CD4-positive, CD25-positive, alpha-beta regulatory T cell (primary cell): ENCODE measurements at places on chromosomes 7 and 10.

DNA sequence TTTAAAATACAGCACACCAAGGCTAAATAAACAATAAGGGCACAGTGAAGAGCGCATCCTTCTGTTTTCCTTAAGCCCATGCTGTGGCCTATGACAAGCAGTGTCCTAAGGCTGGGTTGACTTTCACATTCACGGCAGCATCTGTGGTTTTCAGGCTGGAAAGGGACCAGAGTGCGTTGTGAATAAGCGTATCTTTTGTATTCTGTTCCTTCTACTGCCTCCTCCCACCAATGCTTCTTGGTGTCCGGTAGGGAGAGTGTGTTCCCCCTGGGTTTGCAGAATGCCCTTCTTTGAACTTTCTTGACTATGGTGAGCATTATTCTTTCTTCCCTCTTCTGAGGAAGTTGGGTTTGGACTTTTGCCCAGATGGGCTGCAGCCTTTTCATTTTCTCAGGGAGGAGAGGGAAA is 73.6 kb downstream of the ABCA13 start:
- H3K4me1 ChIP-seq: no peaks in the 10 kb centered on the region
- no peak overlapping the region for H3K27ac ChIP-seq
- no peaks in the 10 kb centered on the region for H3K27me3 ChIP-seq
- no peak for DNase-seq
- H3K4me3 ChIP-seq: no peak overlapping the region

DNA sequence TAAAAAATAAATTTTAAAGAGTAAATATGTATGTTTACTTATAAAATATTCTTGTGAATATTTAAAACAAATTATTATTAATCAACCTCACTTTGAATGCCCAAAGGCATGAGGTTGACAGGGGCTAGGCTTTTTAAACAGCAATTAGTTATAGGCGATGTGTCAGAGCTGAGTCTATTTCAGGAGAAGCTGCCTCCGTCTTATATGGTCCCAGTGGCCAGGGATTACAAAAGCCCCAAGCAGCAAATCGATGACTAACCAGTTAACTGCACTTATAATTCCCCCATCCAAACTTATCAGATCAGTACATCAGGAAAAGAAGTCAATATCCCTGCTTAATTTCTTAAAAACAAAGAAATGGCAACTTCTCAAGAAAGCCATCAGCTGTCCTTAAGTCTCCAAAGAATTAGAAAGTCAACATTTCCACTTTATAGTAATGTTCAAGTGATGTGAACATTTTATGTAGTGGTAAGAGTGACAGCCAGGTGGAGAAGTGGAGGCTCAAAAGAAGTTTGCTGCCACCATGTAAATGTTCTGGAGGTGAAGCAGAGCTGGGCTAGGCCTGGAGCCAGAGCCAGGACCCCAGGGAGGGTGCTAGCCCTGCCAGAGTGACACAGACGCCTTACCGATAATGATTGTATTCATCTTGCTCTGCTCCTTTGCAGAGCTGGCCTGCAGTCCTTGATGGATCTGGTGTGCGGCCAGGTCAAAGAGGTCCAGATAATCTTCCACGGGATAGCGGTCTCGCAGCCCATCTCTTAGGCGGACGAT is 51.5 kb downstream of the CHST15 start:
- no peak overlapping the region for H3K27ac ChIP-seq
- H3K36me3 ChIP-seq: no peaks in the 10 kb centered on the region
- no peak overlapping the region for H3K4me3 ChIP-seq
- H3K4me1 ChIP-seq: no peaks in the 10 kb centered on the region
- DNase-seq: no peak

- H3K4me1 ChIP-seq: no peaks in the 10 kb centered on the region
- no peaks in the 10 kb centered on the region for H3K27me3 ChIP-seq
- no peak overlapping the region for H3K27ac ChIP-seq
Observed at GRCh38 chr7:135270577-135271254, 37.1 kb downstream of the STRA8 start.

- H3K4me3 ChIP-seq: no peak overlapping the region
- no peaks in the 10 kb centered on the region for H3K4me1 ChIP-seq
- H3K27me3 ChIP-seq: no peaks in the 10 kb centered on the region
- DNase-seq: peak; percentile 76
Observed at GRCh38 chr10:123043409-123043925, 34.7 kb downstream of the ACADSB start.

DNA sequence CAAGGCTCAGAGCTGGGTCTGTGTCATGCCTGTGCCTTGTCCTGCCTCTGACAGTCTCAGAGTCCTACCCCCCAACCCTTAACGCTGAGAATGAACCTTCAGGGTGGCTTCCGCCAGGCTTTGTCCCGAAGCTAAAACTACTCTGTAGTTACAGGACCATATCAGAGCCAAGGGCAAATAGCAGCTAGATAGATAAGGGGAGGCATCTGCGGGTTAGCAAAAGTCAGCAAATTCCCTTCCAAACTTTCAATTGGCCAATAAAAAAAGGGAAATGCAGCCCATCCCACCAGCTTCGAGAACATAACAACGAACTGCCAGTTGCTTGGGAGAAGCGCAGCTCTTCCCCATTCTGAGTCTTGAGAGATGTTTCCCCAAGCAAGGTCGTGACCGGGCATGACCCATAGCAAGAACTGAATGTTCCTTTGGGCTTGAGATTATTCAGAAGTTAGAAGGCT is 17.7 kb downstream of the CCL24 start:
- no peaks in the 10 kb centered on the region for H3K36me3 ChIP-seq
- H3K4me3 ChIP-seq: no peak overlapping the region
- no peaks in the 10 kb centered on the region for H3K4me1 ChIP-seq
- no peaks in the 10 kb centered on the region for H3K27me3 ChIP-seq
- no peak for DNase-seq

DNA sequence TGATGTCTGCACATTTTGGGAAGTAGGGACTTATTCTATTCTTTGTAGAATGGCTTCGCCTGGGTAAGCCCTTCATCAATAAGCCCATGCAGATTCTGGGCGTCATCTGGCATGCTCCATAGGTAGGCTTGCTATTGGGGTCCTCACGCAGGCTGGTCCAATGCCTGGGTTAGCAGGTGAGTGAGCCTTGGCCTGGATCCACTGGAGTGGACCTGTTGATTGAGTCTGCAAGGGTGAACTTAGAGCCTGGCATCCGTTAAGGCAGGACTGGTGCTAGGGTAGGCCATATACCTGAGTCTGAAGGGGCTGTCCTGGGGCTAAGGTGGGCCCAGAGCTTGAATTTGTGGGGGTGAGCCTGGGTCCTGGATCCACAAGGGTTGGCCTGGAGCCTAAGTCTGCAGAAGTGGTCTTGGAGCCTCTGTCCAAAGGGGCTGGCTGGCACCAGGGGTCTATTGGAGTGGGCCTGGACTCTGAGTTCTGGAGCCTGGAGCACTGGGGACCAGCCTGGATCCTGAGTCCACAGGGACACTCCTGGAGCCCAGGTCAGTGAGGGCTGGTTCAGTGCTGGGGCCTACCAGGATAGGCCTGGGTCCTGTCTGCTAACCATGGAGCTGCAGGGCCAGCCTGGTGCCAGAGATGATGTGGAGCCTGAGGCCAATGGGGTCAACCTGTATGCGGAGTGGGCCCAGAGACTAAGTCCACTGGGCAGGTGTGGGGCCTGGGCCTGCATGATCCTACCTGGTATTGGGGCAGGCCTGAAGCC is 297.7 kb downstream of the PTPRN2 start:
- no peaks in the 10 kb centered on the region for H3K4me1 ChIP-seq
- H3K27ac ChIP-seq: no peak overlapping the region
- DNase-seq: no peak
- no peaks in the 10 kb centered on the region for H3K27me3 ChIP-seq

- peaks cover 9% of the 10 kb centered on the region for H3K4me1 ChIP-seq
- H3K4me3 ChIP-seq: no peak within 1 kb of the TSS
- no peak for DNase-seq
Observed at GRCh38 chr7:28958235-28958979, at the start of gene TRIL. Gene TRIL (minus strand): TSS chr7:28958330. CDS start chr7:28958046, 284 bp downstream.
